Stimulated activated CD8-positive, alpha-beta memory T cell treated with anti-CD3 and anti-CD28 coated beads, Interleukin-4, amount 100 ng/mL, for 1 hour (primary cell): ENCODE measurements at places on chromosomes 5 and 9.

DNA sequence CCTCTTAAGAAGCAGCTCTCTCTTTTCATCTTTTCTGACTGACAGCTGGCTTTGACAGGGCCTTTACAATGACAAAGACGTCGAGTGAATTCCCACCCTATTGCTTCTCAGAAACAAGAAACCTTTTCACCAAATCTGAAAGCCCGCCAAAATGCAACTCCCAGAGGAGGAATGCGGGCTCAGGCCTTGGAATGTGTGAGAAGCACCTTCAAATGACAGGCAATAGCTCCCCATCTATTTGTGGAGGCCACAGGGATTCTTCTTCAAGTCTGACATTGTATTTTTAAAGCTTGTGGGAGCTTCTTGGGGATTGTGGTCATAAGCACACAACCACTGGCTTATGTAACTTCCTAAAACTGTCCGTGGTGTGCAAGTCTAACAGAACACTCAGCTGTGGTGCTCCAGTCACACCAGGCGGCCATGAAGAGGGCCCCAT is 72.7 kb downstream of the DPYSL3 start:
- no peak for DNase-seq

DNA sequence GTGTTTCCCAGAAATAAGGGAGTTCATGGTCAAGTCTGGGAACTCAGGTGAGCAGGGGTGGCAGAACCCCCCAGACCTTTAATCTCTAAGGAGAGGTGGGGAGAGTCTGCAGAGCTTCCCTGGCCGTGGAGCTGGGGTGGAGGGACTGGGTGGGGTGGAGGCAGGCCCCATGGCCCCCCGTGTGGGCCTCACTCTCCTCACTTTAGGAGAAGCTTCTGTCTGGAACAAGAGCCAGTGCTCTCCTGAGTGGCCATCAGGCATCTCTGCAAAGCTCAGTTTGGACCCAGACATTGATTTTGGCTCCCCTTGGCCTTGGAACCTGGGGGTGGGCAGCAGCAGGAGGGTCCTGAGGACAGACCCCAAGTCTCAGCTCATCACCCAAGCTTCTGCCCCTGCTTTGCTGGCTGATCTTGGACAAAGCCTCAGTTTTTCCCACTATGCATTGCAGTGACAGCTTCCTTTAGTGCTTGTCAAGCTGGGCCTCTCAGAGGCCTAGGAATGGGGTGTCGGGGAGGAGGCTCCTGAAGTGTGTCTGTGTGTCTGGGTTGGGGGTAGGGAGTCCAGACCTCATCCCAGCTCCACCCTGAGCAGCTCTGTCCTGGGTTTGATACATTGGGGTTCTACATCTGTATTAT is 3.5 kb upstream of the GBGT1 start:
- DNase-seq = no peak

DNA sequence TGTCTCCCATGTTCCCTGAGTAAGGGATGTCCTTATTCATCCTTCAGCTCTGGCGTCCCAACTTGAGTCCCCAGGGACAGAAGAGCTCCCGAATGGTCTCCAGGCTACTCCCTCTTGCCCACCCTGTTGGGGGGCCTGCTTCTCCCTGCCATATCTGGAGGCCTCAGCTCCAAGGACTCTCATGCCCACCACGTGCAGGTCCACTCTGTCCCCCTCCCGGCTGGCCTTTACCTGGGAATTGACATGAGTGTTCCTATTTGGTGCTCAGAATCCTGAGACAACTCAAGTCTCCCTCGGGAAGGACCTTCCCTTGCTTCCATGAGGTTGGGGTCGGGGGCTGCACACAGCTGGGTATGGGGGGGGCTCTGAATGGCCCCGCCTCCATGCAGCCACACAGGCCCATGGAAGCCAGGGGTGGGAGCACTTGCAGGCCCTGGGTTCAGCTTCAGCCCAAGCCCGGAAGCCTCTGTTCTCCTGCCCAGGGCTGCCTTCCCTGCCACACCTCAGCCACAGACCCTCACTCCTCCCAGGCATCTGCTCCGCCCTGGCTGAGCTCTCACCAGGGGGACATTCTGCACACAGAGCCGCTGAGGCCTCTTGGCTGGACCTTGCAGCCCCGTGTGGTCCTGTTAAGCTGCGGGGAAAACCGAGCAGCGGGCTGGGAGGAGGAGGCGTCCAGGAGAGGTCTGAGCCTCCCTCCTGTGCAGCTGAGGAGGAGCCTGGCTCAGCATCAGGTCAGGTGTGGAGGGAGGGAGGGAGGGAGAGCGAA is 121.9 kb downstream of the PHF2 start:
- DNase-seq = no peak

- DNase-seq = no peak
Observed at GRCh38 chr9:104494808-104495207, 9.3 kb upstream of the OR13F1 start.

- DNase-seq = no peak
Observed at GRCh38 chr5:1950096-1950707, 67.5 kb upstream of the IRX4 start.

GRCh38 chr9:78004478-78005229 is 27.0 kb downstream of the GNAQ start:
- no peak for DNase-seq

- no peak for DNase-seq
Observed at GRCh38 chr9:137128862-137129455, 10.0 kb upstream of the GRIN1 start.

DNA sequence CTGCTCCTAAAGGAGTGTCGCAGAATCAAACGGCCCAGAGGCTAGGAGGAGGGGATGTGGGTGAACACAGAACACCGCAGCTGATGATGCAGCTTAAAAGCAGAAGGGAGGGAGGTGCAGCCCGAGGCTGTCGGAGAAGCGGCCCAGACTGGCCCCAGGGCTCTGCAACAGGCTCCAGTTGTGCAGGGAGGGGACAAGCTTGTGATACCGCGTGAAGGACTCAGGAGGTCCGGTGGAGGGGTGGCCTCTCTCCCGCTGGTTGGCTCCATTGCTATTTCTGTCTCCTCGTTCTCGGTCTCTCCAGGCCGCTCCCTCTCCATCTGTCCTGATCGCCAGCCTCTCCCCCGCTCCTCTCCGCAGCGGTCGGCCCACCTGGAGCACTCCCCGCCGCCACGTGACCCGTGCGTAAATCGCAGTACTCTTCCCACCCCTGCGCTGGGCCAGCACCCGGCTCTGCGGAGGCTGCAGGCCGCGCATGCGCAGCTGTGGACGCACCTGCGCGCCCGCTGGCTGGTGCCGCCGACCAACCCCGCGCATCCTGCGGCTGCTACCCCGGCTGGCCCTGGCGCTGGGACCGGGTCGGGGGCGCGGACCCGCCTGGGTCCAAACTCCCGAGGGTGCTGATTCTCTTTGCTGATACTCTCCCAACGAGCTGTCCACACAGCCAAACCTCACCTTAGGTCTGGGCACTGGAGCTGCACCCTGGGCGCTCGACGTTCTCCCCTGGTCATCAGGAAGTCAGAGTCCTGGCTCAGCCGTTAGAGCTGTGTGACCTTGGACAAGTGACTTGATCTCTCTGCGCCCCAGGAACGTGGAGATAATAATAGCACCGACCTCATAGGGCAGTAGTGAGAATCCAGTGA is 3.7 kb upstream of the STXBP1 start:
- peak; percentile 53 for DNase-seq

GRCh38 chr9:10250219-10250618 is 362.6 kb downstream of the PTPRD start:
- no peak for DNase-seq

- no peak for DNase-seq
Observed at GRCh38 chr9:31745886-31746285, 638.6 kb upstream of the ACO1 start.

- DNase-seq = no peak
Observed at GRCh38 chr5:31530541-31531265, 1.2 kb downstream of the DROSHA start.

GRCh38 chr5:102924963-102925362 is 169.9 kb downstream of the PAM start:
- DNase-seq = no peak
